ENCODE measurements at places on chromosomes 12 and 14.

- DNase-seq, result peak; percentile 29
Observed at GRCh38 chr14:94483729-94484275, 7.8 kb upstream of the SERPINA9 start.

GRCh38 chr12:46459111-46459510, 86.5 kb upstream of the SLC38A2 start:
- no peak for DNase-seq

GRCh38 chr14:74563586-74564159, 48.4 kb downstream of the LTBP2 start:
- DNase-seq, result no peak

- no peak for DNase-seq
Observed at GRCh38 chr14:68692916-68693771, 99.7 kb downstream of the ZFP36L1 start.

Measured in HTR-8/SVneo (cell line).